IMR-90 (cell line): ENCODE measurements at places on chromosomes 3 and 15. TPM values are rescaled to one million over a fixed set of nuclear protein-coding genes. Genes with fewer than 3 reads are reported as not detected.

DNA sequence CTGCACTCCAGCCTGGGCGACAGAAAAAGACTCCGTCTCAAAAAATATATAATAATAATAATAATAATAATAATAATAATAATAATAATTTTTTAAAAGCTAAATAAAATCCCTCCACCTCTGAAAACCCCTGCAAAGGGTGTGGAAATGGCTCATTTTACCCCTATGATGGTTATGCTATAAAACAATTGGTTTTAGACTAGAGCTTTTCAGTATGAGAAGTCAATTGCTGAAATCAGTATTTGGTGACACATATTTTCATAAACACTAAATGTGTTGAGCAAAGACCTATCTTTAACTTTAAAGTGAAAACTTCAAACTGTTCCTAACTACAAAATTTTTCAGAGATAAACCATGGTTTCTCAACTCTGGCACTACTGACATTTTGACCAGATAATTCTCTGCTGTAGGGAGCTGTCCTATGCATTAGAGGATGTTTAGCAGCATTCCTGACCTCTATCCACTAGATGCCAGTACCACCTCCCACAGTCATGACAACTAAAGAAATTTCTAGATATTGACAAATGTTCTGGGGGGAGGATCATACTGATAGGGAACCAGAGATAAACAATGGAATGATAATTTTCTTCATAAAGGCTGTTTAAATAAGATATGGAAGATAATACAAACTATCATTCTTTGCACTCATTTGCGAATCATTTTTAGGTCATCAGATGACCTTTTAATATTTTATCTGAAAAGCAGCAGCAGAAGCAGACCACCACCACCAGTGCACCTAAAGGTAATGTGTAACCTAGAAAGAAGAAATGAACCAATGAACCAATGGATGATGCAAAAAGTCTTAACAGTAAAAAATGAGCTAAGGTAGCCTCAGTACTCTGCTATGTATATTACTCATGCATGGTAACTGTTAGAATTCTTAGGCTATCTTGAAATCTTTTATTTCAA, 13.8 kb downstream of the PTPN9 start:
- DNase-seq, result peak; percentile 55

GRCh38 chr15:92095693-92096092, 242.2 kb downstream of the SLCO3A1 start:
- no peak for DNase-seq

DNA sequence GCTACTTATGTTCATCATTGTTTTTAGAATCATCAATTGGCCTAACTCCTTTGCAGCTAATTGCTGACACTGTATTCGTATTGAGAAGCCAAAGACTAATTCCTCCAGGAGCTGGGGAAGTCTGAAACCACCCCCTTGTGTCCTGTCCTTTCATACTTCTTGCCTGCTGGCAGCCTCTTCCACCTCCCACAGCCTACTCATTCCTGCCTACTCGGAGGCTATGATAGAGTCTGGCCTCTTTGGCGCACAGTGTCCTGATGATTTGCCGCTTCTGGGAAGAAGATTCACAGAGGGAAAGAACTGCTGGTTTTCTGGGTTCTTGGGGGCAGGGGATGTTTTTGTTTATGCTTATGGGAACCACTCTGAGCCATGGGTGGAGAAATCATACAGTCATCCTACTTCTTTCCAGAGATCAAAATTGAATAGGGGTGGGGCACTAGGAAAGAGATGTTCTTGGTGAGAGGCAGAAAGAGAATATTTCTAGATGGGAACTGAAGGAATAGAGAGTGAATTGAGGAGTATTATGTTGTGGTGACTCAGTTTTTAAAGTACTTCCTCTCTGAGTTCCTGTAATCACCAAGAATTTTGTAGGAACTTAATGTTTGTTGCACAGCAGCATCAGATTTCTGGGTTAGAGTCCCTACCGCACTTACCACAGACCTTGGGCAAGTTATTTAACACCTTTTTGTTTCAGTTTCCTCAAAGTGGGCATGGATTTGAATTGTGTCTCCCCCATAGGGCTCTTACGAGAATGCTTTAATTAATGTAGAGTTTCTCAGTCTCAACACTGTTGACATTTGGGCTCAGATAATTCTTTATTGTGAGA, 22.1 kb upstream of the SCAANT1 start:
- no peak for DNase-seq

DNA sequence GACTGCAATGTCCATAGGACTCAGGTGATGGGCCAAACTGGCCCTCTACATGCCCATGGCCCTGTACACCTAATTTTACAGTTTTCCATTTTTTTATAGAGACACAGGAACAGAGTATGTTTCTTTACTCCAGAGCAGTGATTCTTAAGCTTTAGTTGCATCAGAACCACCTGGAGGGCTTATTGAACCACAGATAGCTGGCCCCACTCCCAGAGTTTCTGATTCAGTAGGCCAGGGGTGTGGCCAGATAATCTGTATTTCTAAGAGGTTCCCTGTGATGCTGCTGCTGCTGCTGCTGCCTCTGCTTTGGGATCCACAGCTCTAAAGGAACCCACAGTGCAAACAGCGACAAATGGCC, 5.1 kb downstream of the RBP1 start:
- peak; percentile 94 for DNase-seq

DNA sequence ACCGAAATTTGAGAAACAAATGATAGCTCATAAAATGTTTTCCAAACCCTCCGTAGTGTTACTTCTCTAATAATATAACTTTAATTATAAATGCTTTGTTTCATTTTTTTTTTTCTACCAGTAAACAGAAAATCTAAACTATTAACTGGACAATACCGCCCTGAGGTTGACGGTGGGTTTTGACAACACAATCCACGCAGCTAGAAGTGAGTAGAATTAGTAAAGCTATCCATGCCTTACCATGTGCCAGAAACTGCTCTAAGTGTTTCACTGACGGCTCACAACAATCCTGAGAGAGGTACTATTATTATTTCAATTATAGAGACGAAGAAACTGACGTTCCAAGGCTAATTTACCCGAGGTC, 410 bp downstream of the NDUFAF1 start:
- DNase-seq, result no peak

- no peak for DNase-seq
Observed at GRCh38 chr15:53976844-53977392, 1.3 kb upstream of the UNC13C start.

GRCh38 chr3:165641569-165642310, 195.5 kb downstream of the BCHE start:
- DNase-seq, result no peak

DNA sequence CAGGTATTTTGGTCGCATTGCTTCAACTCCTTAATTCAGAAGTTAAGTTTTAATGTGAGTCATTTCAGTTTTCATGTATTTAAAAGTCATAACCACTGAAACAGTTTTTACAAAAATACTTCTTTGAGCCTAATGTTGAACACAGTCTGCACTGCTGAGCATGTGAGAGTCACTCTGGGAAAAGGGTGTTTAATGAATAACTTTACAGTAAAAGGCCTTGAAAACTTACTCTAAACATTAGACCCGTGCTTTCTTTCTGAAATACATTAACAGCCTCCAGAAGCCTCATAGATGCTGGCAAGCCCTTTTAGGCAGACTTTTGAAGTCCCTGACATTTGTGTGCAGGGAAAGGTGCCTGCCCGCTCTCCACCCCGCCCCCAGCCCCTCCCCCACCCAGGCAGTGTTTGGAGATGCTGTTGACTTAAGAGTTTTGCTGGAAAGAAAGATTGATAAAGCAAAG, 68.9 kb upstream of the NR2F2 start:
- DNase-seq, result no peak

DNA sequence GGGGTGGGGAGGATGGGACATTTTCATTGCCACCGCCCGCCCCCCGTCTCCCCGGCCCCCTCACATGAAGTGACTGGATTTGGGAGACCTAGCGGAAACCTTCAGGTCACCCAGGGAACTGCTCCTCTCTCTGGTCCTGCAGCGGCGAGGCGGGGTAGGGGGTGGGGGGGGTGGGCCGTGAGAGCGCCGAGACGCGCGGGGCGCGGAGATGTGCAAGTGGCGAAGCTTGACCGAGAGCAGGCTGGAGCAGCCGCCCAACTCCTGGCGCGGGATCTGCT, 712 bp upstream of the MME start:
- peak; percentile 57 for DNase-seq

DNA sequence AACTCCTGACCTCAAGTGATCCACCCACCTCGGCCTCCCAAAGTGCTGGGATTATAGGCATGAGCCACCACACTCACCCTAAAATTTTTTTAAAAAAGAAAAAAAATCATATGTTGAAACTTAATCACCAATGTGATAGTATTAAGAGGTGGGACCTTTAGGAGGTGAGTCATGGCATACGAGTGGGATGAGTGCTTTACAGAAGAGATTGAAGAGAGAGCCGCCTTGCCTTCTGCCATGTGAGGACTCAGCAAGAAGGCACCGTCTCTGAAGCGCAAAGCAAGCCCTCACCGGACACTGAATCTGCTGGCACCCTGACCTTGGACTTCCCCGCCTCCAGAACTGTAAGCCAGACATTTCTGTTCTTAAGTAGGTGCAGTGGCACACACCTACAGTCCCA, 5.5 kb downstream of the ARPIN start:
- peak; percentile 34 for DNase-seq

GRCh38 chr3:71127052-71127831, 456.3 kb downstream of the FOXP1 start:
- DNase-seq, result peak; percentile 86

DNA sequence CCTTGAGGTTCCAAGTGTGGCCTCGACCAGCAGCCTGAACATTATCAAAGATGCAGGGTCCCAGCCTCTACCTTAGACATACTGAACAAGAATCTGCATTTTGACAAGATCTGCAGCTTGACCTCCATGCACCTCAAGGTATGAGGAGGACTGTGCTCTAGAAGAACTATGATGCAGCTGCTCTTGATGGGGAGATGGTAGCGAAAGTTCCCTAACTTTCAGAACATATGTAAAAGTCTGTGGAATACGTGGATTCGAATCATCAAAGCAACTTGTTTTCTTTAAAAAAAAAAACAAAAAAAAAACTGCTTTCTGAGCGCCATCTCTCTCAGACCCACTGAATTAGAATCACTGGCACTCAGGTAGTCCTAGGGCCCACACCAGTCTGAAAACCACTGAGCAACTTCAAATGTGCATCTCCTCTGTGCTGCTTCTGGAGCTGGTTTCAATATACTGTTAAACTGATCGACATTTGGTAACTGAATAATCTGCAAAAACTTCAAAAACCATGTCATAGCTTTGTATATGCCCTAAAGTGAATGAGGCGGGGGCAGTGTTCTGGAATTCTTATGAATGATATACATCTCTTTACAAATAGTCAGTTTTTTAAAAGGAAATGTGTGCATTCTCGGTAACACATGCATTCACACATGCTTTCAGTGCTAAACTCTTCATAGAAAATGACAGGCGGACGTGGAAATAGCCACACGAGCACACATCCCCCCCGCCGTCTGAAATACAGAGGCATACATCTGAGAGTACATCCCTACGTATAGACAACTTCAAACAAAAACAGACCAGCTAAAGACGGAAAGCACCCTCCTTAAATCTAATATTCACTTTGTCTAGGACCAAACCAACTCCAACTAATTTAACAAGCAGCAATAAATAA, 128.8 kb downstream of the FOXP1 start:
- DNase-seq, result no peak

DNA sequence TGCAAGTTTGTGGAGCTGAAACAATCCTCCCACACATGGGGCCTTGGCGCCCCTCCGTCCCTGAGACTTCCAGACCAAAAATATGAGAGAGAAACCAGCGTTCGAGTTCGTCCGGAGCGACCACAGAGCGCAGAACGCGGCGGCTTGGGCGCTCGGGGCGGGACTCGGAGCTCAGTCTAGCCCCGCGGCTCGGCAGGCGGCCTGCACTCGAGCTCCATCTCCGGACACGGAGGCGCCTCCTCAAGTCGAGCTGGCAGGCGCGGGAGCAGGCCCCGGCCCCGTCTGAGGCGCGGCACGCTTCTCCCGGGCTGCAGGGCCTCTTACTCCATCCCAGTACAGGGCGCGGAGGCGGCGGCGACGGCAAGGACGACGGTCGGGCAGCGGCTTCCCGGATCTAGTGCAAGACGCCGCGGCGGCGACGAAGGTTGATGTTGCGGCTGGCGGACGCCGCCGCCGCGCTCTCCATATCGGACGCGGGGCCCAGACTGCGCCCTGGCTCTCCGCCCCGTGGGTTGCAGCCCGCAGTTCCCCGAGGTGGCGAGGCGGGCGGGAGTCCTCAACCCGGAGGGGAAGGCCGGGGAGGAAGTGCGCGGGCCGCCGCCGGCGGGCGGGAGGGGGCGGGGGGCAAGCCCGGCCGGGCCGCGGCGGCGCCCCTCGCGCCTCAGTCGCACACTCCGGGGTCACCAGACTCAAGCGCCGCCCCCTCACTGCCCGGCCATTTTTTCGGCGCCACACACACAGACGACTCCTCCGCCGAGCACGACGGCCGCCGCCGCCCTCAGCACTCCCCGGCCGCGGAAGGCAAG, 674 bp downstream of the MSL2 start:
- peak; percentile 64 for DNase-seq

GRCh38 chr3:170712336-170712735, 126.5 kb upstream of the SLC7A14 start:
- DNase-seq, result peak; percentile 41

DNA sequence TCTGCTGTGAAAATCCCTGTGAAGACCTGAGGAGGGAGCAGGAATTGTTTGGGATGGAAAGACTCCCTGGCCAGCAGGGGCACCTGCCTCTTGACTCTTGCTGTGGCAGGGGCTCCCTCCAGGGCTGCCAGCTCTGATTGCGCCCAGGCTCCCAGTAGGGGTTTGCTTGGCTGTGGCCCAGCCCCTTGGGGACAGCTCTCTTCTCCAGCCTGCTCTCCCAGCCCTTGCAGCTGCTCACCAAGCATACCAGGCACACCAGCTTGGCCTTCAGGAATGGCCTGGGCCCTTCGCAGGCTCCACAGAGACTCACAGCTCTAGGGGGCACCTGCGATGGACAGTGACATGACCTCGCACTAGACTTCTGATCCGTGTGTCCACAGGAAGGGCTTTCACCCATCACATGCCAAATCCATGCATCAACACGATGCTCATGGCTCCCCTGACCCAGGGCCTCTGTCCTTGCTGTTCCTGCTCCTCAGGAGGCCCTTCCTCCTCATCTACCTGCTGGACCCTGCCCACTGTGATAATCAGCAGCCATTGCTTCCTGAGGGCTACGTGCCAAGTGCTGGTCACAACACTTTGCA, 61.8 kb downstream of the SCN5A start:
- DNase-seq, result no peak

LINGO1 gene
- total RNA-seq, result not detected in 2 replicates

SPTSSB gene
- not detected in 2 replicates for total RNA-seq

SCAANT1 gene
- total RNA-seq, result not detected in 2 replicates

CELSR3 gene
- 0.18 and 0.28 TPM in 2 replicates for total RNA-seq

TMCO5A gene
- total RNA-seq, result not detected in 2 replicates

GPR15 gene
- not detected in 2 replicates for total RNA-seq

JAGN1 gene
- 39.3 and 40.5 TPM in 2 replicates for total RNA-seq

RYR3 gene
- total RNA-seq, result 0.18 TPM in 1 of 2 replicates, not detected in the other

CPN2 gene
- not detected in 2 replicates for total RNA-seq

PLA2G4D gene
- total RNA-seq, result not detected in 2 replicates

VPS8 gene
- 52.5 and 56.1 TPM in 2 replicates for total RNA-seq

CIB2 gene
- total RNA-seq, result 2.2 and 2.5 TPM in 2 replicates
